ENCODE measurements at places on chromosomes 6 and 20. TPM values are rescaled to one million over a fixed set of nuclear protein-coding genes. Genes with fewer than 3 reads are reported as not detected.

GRCh38 chr6:109706513-109706912, 15.4 kb downstream of the FIG4 start:
- DNase-seq: no peak

- no peak for DNase-seq
Measured at GRCh38 chr6:3125815-3126214, 7.3 kb downstream of the BPHL start.

GRCh38 chr6:128731249-128732165, 151.4 kb upstream of the LAMA2 start:
- peak; percentile 67 for DNase-seq

GRCh38 chr20:48215536-48215935, 430.3 kb upstream of the SULF2 start:
- DNase-seq: no peak

The CD109 gene
- total RNA-seq: 1.2 TPM
